ENCODE measurements at places on chromosomes 6 and 20.

DNA sequence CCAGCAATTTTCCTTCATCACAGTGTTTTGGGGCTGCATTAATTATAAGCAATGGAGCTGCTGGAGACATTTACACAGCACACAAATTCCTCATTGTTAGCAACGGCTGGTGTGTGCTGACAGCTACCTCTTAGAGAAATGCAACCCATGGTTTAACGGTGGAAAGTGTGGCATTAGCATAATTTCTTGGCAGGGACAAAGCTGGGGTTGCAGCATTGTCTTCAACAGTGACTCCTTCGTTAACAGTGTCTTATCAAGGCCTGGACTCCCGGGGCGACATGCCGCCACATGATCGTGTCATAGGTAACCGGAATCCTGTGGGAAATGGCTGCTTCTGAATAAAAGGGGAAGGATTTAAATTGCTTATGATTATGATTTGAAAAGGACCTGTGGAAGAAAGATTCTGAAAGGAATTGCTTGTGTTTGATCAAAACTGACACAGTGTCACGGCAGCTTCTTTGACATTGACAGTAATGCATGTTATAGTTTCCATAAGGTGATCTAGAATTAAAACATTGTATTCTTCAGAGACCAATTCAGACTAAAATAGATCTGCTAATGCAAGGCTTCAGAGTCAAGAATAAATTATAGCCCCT, 128.0 kb downstream of the UST start:
- no peak for DNase-seq

GRCh38 chr6:39422238-39422637, 99.7 kb upstream of the KCNK16 start:
- no peak for DNase-seq

- DNase-seq: no peak
Observed at GRCh38 chr20:50272030-50272723, 81.5 kb downstream of the CEBPB start.

DNA sequence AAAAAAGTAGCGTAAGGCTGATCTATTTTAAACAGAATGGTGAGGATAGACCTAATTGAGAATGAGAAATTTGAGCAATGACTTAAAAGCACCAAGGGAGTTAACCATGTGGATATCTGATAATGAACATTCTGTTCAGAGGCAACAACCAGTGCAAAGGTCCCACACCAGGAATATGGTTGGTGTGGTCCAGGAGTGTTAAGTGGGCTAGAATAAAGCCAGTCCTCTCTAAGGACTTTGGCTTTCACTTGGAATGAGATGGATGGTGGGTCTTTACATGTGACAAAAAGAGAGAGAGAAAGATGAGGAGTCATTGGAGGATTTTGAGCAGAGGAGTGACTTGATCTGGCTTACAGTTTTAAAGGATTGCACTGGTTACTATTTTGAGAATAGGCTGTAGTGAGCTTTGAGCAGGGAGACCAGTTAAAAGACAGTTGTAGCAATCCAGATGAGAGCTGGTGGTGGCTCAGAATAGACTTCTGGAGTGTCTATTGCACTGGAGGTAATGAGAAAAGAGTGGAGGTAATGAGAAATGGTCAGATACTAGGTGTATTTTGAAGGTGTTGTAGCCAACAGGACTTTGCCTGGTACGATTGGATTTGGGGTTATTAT, 89.8 kb downstream of the SCAF8 start:
- DNase-seq: no peak

DNA sequence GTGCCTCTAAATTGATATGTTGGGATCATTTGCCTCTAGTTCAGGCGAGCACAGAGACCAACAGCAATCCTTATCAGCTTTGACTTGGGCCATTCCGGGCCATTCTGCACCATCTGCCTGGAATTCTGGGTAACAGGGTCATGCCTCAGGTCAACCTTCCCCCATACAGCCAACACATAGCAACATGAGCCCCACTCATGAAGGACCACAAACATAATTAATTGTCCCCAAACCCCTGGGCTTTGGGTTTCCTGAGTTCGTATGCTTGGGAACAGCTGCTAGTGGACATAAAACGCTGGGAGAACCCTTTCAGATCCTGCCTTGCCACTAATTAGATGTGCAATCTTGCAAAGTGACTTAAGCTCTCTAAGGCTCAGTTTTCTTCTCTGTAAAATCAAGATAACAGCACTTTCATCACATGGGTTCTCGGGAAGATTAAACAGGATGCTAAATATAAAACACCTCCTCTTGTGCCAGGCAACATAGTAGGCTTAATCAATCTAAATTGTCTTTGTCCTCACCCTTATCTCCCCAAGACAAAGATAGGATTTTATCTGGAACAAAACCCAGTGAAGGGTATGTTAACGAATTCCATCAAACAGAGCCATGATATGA, 426.5 kb downstream of the CD83 start:
- no peak for DNase-seq

- DNase-seq: no peak
Observed at GRCh38 chr20:37677969-37678861, 15.6 kb upstream of the CTNNBL1 start.

- no peak for DNase-seq
Observed at GRCh38 chr6:12103158-12103557, 91.0 kb downstream of the HIVEP1 start.
